Cardiac fibroblast (primary cell): ENCODE measurements at places on chromosomes 12 and 14.

GRCh38 chr12:51820526-51821439, 27.7 kb downstream of the FIGNL2 start:
- DNase-seq, result peak; percentile 37

DNA sequence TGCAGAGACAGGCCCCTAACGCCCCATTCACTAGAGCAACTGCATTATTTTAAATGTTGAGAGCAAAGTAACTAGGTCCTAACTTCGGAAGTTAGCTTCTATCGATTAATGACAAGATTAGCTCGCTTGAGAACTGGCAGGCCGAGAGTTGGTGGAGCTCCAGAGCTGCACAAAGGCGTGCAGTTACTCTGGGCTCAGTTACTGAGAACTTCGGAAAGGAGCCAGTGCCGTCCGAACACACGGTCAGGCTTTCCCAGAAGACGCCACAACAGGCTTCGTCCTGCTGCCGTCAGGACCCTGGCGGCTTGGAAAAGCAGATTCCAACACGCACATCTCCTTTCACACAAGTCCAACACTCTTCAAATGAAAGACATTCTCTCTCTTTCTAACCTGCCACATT, 45.4 kb upstream of the TESC start:
- no peak for DNase-seq

- DNase-seq, result no peak
Observed at GRCh38 chr14:39956372-39956771, 524.1 kb upstream of the FBXO33 start.

- DNase-seq, result no peak
Observed at GRCh38 chr14:70702161-70702560, 60.4 kb downstream of the TTC9 start.

- DNase-seq, result peak; percentile 68
Observed at GRCh38 chr12:47799357-47799955, 20.2 kb downstream of the HDAC7 start.

- peak; percentile 54 for DNase-seq
Observed at GRCh38 chr12:38664661-38665269, 240.6 kb downstream of the CPNE8 start.

DNA sequence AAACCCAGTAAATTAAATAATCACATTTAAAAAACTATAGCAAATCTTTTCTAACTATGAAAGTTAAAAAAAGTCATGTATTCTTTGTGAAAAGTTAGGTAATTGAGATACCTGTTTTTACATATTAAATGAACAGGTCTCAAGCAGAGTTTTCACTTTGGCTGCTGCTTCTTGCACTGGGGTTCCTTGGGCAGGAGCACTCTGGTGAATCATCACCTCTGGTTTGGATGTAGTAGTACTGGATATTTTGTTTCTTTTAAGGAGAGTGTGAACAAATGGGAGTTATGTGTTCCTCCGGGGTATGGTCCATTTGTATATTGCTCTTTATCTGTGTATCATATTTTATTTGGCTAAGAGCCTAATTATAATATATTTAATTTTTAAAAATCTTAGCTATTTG, 82.7 kb downstream of the FUT8 start:
- DNase-seq, result peak; percentile 25

GRCh38 chr14:95006051-95006450, 151.3 kb downstream of the DICER1 start:
- no peak for DNase-seq

- DNase-seq, result no peak
Observed at GRCh38 chr12:31009976-31010375, 63.7 kb upstream of the DDX11 start.

DNA sequence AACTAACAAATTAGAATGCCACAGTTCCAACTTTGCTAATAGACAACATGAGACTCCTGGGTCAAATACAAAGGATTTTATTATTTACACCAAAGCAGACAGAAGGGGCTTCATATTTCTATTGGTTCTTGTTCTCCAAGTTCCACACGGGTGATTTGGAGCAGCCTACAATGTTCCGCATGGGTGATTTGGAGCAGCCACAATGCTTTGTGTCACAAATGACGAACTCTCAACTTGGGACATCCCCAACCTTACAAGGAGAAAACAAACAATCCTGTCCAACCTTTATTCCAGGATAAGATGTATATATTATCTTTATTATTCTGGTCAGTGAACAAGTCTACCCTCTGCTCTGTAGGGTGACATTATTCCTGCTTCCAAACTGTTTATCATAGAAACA, 694.3 kb upstream of the MGAT4C start:
- no peak for DNase-seq

DNA sequence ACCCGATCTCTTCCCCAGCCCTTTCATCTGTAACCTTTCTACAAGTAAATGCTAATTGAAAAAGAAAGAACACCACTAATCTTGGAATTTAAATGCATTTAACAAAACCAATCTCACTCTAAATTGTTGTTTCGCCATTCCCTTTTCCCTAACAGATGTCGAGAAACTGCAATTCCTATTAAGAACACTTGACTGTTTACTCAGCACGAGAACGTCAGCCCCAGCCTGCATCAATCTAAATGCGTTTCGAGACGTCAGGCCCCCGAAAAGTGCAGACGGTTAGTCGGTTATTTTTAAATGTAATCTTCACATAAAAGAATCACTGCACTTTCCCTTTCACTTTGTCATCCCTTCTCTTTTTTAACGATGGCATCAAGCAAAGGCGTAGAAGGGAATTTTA, 837.6 kb downstream of the VRK1 start:
- DNase-seq, result no peak
